Esophagus squamous epithelium (tissue), 5 donors: ENCODE measurements at places on chromosomes 11 and 22.

DNA sequence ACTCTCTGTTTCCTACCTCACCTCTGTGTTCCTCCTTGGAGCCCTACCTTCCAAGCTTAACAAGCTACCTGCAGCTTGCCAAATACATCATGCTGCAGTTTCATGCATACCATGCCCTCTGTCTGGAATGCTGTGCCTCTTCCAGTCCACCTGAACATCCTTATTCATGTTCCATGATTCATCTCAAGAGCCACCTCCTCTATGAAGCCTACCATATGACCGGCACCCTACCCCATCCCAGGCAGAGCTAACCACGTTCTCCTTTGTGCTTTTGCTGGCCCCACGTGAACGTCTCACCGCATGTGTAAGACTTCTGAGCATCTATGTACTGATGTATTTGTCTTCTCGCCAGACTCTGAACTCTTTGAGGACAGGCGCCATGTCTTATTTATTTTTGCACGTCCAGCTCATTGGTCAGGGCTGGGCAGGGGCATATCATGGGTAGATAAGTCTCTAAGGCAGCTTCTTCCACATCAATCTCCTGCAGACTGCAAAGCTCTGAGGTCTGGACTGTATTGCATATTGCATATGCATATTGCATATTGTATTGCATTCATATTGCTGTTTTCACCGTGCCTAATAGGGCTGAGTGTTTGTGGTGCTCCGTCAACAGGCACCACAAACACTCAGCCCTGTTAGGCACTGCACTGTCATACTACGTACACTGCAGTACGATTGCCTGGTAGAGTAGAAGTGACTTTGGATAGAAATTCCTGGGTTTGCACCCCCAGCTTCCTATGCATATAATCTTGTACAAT, 31.0 kb downstream of the TST start:
- DNase-seq, result no peak

- DNase-seq, result no peak
Measured at GRCh38 chr22:19901577-19902244, 39.9 kb upstream of the COMT start.

DNA sequence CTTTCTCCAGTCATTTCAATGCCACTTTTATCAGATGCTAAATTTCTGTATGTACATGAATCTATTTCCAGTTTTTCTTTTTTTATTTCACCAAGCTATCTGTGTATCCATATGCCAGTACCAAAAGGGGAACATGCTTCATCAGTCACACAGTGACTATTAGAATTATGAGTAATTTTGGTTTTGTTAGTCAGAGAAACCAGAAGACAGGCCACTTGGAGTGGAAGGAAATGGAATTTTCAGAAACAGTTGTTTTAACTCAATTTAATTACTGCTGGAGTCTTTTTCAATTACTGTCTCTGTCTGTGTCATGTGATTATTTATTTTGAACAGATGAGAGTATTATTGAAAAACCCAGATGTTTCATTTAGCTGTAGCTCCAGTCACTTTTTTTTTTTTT, 84.6 kb upstream of the ANO3 start:
- DNase-seq, result no peak

GRCh38 chr11:131681920-131682319, 311.5 kb downstream of the NTM start:
- DNase-seq, result no peak

DNA sequence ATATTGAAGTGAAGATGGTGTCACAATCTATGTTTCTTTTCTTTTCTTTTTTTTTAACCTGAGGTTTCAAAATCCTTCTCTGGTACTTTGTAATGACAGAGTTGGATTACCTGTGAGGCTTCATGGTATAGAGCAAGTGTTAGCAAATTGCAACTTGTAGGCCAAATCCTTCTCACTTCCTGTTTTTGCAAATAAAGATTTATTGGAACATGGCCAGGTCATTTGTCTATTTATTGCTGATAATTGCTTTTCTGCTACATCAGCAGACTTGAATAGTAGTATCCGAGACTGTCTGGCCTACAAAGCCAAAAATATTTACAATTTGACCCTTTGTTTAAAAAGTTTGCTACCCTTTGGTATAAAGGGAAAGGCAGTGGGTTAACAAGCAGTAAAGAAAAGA, 1059.4 kb upstream of the CCDC90B start:
- no peak for DNase-seq

GRCh38 chr11:63560506-63561180, 2.5 kb downstream of the PLAAT2 start:
- no peak for DNase-seq

DNA sequence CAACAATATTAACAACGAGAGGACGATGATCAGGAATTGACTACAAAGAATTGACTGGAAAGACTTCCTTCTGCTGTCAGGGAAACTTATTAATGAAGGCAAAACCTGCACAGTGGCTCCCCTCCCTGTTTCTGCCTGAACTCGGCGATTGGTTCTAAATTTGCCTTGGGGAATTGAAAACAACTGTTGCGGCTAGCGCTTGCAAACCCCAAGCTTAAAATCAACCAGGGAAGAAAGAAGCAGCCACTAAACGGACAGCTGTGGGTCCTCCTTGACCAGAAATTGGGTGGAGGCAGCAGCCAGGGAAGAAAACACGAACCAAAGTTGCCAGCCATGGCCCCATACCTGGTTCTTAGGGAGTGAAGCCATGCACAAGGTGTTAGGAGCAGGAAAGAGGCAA, 383.5 kb upstream of the CADM1 start:
- no peak for DNase-seq

DNA sequence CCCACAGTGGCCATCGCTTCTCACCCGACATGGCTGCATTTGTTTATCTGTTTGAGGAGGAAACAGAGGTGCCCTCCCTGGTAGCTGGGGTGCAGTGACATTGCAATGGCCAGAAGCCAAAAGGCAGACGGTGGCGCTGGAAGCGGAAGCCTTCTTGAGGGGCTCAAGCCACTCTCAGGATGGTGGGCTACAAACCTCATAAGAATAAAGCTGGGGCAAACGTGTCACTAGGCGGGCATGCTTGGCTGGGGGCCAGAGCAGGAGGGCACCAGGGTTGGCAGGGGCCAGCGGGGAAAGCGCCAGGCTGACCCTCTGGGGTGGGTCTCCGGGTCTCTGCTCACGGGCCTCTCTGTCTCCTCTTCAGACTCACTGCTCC, 12.6 kb downstream of the TNNT3 start:
- no peak for DNase-seq

- DNase-seq, result no peak
Measured at GRCh38 chr11:100981196-100981824, 148.3 kb downstream of the PGR start.

DNA sequence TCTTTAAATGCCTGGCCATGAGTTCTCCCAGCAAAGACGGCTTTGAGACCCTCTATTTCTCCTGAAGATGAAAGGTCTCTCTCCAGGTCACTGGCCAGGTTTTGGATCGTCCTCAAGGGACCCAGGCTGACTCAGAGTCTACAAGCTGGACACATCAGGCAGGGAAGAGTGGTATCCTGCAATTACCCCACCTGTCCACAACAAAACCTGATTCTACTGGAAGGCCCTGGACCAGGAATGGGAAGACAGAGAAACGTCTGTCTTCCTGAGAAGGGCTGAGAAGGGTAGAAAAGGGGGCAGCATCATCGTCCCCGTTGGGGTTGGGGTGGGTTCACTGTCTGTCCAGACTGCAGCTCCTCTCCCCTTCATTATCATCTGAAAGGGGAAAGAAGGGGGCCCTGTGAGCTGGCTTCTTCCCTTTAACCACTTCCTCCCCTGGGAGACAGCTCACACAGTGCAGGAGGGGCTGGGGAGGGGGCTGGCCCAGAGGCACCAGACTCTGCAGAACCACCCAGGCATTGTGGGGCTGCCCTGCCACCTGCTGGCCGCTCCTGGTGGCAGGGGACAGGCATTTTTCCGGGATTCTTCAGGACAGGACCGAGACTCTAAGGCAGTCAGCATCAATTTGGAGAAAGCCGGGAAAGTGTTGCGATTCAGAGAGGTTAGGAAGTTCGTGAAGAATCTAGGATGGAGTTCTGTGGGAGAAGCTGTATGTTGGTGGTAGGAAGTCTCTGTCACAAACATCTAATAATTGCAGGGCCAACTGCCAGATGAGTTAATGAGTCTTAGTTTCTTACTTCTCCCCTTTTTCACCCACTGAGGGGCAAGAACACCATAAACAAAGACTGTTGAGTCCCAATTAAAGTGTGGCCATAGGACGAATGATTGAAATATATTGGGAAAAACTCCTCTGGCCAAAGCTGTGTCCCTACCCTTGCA, 57.6 kb downstream of the SYN3 start:
- no peak for DNase-seq

DNA sequence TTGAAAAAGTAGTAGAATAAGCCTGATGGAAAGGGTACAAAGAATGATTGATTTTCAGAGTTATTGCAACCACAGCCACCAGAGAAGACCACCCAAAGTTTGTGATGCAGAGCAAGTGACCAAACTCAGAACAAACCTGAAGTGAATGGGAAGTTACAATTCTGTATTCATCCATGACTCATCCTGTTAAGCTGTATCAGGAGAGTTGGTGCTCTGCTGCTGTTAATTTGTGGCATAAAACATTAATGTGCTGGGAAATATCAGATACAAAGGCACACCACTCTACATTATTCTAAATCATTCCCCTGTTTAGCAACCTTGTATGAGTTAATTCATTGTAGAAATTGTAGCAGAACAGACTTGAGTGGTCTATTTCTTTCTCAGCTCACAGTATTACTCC, 19.6 kb upstream of the PDGFD start:
- DNase-seq, result no peak

GRCh38 chr11:82176365-82176764, 557.3 kb downstream of the FAM181B start:
- no peak for DNase-seq

DNA sequence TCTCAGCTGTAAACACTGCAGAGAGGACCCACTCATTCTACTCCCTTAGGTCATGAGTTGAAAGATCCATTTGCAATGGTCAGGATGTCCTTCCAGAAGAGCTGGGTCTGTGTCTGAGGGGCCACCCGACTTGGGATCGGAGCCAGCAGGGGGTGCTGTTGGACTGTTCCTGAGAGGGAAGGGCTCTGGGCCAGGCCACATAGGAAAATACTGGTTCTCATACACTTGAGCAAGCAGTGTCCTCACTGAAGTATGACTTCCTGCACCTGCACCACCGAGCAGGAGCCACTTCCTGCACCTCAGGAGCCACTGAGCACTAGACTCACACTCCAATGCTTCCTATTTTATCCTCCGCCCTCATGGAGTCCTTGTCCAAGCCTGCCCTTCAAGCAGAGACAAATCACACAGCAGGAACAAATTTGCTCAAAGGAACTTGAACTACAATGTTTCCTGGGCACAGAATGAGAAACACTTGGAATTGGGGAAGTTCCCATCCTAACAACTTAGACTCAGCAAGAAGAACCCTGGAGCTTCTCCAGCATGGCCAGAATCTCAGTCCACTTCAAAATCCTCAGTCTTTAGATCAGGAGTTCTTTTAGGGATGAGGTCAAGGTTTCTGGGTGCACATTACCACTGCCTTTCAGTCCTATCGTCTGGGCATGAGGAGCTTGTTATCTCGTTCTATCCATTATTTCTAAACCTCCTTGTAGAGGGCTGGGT, 36.6 kb upstream of the VPREB1 start:
- DNase-seq, result no peak
